ENCODE measurements at places on chromosomes 3 and 15.

DNA sequence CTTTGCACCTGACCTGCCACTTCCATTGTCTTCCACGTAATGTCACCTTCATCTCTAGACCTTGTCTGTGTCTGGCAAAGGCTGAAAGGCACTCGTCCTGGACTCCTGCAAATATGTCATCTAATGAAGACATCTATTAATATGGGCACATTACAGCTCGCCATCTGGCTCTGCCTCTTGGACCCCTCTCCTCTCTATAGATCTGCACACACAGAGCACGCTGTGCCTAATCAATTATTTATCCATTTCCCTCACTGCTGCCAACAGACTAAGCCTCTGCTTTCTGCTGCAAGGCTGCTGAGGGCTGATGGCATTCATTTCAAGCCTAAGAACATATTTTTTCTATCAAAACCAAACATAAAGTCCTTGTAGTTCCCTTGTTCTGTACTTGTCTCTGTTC lies 573.0 kb downstream of the TUSC7 start:
- DNase-seq = no peak

DNA sequence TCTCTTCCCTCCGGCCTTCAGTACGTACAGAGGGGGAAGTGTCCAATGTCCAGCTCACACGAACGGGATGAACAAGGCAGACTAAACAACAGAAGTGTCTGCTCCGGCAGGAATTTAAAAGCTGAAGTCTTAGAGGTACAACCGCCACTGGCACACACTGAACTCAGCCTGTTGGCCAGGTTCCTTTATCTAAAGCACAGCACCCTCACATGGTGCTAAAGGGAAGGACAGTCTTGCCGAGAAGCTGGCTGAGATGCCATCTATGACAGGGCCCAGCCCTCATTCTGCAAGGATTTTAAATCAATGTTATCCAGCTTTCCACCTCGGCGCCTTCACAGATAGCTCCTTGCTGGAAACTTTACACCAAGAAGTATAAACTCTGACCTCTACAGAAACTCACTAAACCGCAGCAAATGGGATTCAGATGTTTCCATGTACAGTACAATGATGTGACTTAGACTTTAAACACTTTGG lies 2.8 kb downstream of the ADAMTS17 start:
- DNase-seq = peak; percentile 61

DNA sequence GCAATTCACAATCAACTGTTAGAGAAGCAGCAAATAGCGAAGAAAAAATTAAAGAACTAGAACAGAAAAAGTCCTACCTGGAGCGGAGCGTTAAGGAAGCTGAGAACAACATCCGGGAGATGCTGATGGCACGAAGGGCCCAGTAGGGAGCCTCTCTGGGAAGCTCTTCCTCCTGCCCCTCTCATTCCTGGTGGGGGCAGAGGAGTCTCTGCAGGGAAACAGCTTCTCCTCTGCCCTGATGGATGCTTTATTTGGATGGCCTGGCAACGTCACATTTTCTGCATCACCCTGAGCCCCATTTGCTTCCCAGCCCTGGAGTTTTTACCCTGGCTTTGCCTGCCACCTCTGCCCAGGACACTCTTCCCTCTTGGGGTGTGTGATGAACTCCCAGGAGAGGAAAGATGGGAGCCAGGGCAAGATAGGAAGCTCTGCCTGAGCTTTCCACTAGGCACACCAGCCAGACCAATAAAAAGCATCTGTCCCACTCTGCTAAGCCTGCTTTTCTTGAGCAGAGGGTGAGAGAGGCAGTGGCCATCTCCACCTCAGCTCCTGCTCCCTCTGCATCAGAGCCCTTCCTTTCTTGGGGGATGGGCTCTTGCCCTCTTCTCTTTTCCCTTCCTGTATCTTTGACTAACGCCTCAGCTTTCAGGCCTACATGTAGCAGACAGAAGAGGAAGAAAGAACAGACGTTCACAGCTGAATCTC lies 39.4 kb downstream of the PPARG start:
- DNase-seq = no peak

GRCh38 chr3:21269882-21270281 lies 481.1 kb downstream of the ZNF385D start:
- no peak for DNase-seq

GRCh38 chr15:36430726-36431265 lies 148.6 kb upstream of the CDIN1 start:
- DNase-seq = no peak

GRCh38 chr3:72255791-72256559 lies 471.0 kb upstream of the PROK2 start:
- peak; percentile 35 for DNase-seq

- peak; percentile 59 for DNase-seq
These were observed 6.4 kb upstream of the ADAM10 start for GRCh38 chr15:58755956-58756355.

GRCh38 chr15:68028137-68028887 lies 25.8 kb upstream of the PIAS1 start:
- no peak for DNase-seq

DNA sequence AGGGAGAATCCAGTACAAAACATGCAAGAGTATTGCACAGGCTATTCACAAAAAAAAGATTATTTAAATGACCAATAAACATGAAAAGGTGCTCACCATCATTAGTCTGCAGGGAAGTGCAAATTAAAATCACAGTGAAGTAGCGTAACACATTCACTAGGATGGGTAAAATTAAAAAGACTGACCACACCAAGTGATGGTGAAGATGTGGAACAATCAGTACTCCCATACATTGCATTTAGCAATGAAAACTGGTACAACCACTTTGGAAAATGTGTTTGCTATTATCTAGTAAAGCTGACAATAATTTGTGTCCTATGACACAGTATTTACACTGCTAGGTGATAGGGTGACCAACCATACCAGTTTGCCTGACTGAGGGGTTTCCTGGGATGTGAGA lies 26.4 kb downstream of the MESP1 start:
- no peak for DNase-seq

- DNase-seq = no peak
These were observed 37.6 kb upstream of the SFMBT1 start for GRCh38 chr3:53083521-53083920.

DNA sequence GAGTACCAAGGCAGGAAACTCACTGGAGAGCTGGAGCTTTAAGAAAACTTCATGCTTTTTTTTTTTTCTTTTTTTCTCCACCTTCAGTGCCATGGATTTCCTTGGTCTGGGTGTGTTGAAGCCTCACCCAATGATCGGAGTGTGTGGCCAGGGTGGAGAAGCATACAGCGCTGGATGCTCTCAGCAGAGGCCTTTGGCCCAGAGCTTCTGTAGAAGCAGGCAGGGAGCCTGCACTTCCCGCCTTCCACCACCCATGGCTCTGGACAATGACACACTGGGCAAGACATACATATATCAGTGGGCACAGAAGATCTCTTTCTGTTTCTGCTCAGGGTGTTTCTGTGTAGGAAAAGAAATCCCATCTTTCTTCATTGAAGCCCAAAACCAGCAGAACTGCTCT lies 55.8 kb upstream of the ACAD9 start:
- DNase-seq = no peak

- DNase-seq = no peak
These were observed 436 bp upstream of the SLC9A9 start for GRCh38 chr3:143848704-143849103.

GRCh38 chr3:13879102-13879945 lies 547 bp downstream of the WNT7A start:
- DNase-seq = no peak

- no peak for DNase-seq
These were observed 163.2 kb upstream of the GRM7 start for GRCh38 chr3:6697722-6698121.

DNA sequence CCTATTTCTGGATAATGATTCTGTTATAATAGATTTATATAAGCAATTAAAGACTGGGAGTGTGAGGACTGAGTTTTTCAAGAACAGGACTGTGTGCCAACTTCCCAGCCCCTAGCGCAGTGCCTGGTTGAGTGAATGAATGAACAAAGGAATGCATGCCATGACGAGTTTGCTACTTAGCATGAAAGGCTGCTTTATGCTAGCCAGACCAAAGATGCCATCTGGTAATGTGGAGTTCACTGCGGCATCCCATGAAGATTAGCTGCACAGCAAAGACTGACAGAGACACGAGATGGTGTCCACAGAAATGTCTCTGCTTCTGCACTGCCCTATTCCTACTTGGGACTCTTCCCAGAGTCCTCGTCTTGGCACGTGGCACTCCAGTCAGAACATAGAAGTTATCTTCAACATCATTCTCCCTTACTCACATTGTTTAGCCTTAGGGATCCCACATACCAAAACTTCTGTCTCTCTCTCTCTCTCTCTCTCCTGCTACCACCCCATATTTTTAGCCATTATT lies 283.9 kb upstream of the CTNNB1 start:
- no peak for DNase-seq

GRCh38 chr3:108951820-108952501 lies 1.7 kb downstream of the GUCA1C start:
- no peak for DNase-seq

DNA sequence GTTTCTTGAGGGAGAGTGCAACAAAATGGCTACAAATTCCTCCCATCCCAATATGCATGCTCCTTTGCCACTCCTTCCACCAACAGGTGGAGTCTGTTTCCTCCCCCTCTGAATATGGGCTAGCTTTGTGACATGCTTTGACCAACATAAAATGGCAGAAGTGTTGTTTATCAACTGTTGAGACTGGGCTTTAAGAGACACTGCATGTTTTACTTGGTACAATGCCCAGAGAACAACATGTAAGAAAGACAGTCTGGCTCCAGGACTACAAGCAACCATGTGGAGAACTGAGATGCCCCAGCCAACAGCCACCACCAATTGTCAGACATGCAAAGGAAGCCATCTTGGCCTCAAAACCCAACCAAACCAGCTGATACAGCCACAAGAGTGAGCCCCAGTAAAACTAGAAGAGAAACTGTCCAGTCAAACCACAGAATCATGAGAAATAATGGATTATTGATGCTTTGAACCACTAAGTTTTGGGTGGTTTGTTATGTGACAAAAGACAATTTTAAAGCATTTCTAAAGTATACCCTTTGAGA lies 40.5 kb downstream of the NUDT16 start:
- no peak for DNase-seq

DNA sequence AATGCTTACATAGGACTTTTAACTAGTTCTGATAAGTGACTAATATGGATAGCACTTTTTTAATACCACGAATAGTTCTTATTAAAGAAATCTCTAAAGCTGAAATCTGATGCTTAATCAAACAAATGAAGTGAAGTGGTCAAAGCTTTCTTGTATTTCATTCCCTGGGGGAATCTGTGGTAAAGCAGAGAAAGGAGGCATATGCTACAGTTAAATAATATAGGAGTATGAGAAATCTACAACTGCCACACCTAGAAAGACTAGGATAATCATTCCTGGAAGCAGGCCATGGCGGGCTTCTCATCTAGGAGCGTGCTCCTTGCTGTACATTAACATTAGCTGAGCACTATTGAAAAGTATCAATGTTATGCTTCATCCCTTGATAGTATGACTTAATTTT lies 835.7 kb downstream of the OTOL1 start:
- DNase-seq = no peak

DNA sequence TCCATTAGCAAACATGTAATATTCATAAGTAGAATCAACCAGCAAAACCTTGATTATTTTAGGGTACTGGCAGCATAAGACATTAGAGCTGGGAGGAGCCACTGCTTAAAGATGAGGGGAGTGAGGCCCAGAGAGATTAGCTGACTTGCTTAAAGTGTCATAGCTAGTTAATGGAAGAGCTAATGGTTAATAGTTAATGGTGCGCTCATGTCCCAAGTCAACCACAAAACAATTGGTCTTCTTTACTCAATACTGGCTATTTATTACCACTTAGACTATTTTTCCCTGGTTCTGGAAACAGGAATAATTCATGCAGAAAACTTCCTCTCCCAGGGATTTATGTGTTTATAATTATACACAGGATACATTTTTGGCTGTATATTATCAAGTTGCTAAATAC lies 33.1 kb downstream of the EIF4E3 start:
- DNase-seq = no peak

GRCh38 chr15:90873488-90873997 lies 5.2 kb downstream of the FURIN start:
- DNase-seq = no peak

- no peak for DNase-seq
These were observed 144.5 kb downstream of the PDZRN3 start for GRCh38 chr3:73480187-73480672.

DNA sequence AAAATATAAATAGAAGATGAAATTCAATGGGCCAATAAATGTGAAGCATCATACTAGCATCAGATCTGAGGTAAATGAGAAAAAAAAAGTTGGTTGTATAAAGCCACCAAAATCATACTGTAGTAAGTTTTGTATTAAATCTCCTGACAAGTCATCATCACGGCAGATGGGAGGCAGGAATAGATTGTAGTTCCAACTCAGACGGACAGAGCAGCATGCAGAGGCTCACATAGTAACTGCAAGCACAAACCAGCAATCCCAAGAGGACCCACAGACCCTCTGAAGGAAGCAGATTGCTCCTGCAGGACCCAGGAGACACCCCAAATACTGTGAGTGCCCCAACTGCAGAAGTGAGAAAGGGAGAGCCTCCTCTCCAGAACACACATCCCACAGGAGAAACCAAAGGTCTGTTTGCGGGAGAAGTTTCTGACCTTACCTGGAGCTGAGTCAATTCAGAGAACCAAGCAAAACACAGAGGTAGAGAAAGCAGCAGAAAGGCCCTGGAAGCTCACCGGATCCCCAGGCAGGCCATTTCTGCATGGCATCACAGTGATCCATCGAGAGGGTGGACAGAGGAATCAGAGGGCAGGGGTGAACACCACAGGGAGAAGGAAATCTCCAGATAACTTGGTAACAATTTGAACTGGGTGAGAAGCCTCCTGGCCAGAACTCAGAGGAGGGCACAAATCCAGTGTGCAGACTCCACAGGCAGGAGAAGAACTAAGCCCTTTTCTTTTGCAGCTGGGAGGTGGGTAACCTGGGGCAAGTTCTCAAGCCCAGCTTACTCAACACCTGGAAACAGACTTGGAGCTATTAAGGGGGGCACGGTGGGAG lies 141.6 kb upstream of the ARHGEF26 start:
- DNase-seq = no peak

DNA sequence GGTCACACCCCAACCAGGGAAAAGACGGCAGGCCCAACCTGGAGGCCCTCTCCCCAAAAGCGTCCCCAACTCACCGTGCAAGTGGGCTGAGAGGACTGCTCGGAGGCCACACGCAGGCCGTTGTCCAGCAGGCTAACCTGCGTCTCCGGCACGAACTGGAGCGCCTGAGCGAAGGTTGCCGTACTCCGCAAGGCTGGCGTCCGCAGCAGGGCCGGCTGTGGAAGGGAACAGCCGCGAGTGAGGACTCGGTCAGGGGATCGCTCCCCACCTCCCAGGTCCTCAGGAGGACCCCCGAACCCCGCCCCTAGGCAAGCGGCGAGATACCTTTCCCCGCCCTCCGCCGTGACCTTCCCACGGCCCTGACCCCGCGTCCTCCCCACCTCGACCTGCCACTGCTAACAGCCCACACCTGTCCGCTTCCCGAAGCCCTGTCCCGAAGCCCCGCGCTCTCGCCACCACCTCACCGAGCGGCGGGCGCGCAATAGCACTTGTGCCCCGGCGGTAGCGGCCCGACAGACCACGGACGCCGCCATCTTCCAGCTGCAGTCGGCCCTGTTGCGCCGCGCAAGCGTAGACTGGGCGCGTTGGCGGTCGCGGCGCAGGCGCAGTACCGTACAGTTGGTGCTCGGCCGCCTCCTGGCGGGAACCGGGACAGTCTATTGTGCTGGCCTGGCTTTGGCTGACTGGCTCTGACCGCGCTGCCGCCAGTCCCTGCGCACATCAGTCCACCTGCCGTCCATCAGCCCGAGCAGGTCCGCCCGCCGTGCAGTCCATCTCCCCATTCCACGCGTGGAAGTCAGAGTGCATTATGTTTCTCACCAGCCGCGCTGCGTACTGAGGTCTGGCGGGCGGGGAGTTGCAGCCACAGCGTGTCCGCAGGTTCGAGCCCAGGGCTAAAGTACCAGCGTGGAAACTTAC lies at the start of gene UQCRC1:
Gene UQCRC1 (minus strand): TSS at position 559 of the 918 bp plus-strand sequence. CDS start 26 bp downstream, at position 533.
- DNase-seq = peak; percentile 97

All from dermis blood vessel endothelial cell (primary cell).